ENCODE measurements at places on chromosomes 11 and 22.

- DNase-seq = no peak
Measured at GRCh38 chr11:10096987-10097386, 197.0 kb downstream of the SBF2 start.

DNA sequence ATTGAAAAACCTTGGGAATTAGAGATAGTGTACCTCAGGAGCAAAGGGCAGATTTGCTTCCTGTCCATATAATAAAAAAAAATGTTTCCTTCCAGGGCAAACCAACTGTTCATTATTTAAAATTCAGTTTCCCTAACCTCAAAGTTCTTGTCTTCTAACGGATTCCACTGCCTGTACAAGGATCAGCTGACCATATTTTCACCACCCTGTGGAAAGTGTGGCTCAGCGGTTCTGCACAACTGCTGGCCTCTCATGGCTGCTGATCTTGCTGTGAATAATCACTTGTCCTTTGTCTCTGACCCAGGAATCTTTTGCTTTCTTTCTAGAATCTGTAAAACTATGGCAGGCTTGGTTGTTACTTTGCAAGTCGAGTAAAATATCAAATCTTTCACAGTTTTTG, 1732.5 kb upstream of the RAG2 start:
- DNase-seq = no peak

DNA sequence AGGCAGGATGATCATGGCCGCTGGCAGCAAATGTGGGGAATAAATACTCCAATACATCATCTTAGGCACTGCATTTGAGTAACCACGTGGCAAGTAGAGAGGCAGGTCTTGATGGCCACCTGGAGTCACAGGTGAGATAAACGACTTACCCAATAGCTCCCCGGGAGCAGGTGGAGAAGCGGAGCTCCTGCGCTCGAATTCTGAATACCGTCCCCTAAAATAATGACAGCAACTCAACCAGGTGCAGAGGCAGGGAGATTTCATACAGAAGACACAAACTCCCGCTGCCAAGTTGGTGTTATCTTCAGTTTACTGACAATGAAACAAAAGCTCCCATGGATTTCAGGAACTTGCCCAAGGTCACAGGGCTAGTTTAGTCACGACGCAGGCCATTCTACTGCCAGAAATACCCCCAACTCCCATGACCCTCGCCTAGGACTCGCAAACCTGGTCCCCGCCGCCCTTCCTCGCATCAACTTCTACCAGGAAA, 437 bp downstream of the SLC43A3 start:
- DNase-seq = no peak

DNA sequence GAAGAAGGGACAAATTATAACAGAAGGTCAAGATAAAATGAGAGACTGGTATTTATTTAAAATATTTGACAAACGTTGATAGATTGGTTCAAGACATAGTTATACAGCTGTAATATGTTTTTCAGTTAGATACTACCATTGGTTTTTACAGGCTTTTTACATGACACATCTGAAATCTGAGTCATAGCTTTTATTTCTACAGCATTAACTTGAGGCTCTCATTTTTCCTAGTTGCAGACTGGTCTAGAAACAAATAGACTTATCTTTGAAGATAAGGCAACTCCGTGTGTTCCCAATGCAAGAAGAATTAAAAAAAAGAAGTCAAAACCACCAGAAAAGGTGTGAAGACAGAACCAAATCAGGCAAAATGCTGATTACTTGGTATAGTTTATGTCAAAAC, 31.3 kb downstream of the CEP57 start:
- DNase-seq = no peak

- no peak for DNase-seq
Measured at GRCh38 chr22:24133187-24133965, 47.9 kb upstream of the SUSD2 start.

DNA sequence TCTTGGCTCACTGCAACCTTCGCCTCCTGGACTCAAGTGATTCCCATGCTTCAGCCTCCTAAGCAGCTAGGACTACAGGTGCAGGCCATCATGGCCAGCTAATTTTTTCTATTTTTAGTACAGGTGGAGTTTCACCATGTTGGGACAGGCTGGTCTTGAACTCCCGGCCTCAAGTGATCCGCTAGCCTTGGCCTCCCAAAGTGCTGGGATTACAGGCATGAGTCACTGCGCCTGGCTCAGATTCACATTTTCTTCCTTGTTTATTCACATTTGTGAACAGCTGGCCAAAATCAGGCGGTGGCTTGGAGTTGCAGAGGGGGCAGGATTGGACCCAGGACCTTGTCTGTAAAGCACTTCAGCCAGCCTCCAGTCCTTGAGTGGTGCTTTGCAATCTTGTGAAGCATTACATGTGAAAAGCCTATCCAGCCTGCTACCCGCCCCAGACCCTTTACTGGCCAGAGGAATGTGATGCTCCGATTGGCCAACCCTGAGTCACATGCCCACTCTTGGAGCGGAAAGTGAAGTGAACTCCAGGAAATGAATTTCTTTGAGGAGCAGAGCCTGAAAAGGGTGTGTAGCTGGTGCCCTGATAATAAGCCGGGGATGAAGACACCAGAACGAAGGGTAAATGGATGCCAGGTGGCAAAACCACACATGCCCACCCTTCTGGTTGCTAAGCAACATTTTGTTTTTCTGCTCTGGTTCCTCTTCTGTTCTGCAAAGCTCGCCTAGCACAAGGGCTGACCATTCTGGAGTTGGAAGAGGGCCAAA, 62.6 kb upstream of the PTPRJ start:
- DNase-seq = no peak
